ENCODE measurements at places on chromosomes 13 and 19. TPM values are rescaled to one million over a fixed set of nuclear protein-coding genes. Genes with fewer than 3 reads are reported as not detected.
A peak's percentile ranks its signal among the peaks of the same experiment; 100 is the strongest.

DNA sequence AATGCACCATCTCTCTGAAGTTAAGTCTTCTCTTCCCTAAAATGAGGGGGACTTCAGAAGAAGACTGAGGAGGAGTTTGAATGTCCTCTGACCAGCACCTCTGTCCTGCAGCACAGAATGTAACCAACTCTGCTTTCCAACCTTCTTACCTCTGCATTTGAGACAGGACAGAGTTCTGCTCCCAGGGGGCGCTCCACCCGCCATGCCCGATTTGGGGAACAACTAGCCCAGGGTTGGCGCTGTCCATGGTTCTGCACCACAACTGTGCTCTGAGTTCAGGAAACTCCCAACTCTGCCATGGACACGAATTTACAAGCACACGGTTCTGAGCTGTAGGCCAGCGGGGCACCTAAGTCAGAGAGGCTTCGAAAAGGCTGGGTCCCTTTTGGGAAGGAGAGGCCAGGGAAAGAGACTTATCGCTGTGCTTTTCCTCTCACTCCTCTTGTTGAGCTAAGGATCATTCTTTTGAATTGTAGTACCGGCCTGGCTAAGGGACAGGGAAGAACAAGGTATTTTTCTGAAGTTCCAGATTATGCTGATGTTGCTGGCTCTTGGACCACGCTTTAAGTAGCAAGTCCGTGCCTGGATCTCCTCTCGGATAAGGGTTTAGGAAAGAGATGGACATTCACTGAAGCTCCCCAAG is 22.2 kb downstream of the SIGLEC5 start:
- peak; percentile 39 for DNase-seq

DNA sequence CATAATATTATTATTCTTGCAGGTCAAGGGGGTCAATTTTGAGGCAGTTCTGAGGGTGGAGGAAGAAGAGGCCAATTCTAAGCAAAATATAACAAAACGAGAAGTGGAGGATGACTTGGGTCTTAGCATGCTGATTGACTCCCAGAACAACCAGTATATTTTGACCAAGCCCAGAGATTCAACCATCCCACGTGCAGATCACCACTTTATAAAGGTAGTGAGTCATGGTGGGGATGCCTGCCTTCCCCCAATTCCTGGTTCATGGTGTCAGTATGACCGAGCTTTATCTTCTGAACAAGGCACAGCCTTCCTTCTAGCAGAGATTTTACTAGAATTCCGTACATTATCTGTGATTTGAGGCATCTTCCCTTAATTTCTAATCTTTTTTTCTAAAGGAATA is 9.4 kb upstream of the DCUN1D2 start:
- DNase-seq, result peak; percentile 11

The CILP2 gene
- polyA plus RNA-seq, result 0.10 TPM

The C19orf18 gene
- polyA plus RNA-seq, result 0.17 TPM

DNA sequence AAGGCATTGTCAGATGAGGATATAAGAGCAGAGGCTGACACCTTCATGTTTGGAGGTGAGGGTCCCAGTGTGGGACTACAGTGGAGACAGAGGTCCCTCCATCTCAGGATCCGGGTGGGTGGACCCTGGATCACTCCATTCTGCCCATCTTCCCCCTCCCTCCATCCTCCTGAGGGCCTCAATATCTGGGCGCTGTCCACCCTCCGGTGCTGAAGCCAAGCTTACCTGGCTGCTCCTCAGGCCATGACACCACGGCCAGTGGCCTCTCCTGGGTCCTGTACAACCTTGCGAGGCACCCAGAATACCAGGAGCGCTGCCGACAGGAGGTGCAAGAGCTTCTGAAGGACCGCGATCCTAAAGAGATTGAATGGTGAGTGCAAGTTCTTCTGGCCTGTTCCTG is 11.9 kb downstream of the CYP4F12 start:
- no peak for DNase-seq

- no peak for DNase-seq
Measured at GRCh38 chr13:94217370-94217769, 262.1 kb downstream of the DCT start.

DNA sequence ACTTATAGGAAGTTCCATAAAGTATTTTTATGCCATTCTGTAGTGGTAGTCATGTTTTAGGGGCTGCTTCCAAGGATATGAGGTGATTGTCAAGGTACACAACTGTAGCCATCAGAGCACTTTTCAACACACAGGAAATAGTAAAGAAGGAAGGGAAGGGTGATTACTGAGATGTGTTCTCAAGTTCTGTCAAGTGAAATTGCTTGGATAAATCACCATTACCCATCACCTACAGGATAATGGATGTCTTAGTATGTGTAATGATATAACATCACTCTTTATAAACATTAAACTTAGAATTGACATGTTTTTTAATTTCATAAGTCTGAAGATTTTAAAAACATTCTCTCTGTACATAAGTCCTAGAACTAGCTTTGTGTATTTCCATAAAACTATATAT is 487.9 kb downstream of the DCT start:
- DNase-seq, result no peak

DNA sequence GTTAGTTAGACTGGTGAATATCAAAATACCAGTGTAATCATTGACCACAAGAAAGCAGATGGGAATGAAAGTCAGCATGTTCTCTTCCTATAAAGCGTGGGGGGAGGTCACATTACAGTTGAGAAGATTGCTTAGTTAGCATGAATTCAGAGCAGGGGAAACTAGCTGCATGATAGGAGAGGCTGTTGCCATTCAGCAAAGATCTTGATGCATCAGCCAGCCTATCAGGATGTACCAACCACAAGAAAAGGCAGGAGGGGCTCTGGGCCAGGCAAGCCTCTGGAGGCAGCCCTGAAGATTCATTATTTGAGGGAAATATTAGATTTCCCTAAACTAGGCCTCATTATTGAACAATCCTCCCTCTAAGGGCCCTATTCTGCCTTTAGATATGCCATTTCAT is 5.0 kb upstream of the MTMR6 start:
- DNase-seq, result peak; percentile 27

- no peak for DNase-seq
Measured at GRCh38 chr13:77339408-77339807, 12.5 kb upstream of the MYCBP2 start.

The CGB3 gene
- polyA plus RNA-seq, result not detected

The CYP2A7 gene
- not detected for polyA plus RNA-seq

The LHB gene
- polyA plus RNA-seq, result not detected

DNA sequence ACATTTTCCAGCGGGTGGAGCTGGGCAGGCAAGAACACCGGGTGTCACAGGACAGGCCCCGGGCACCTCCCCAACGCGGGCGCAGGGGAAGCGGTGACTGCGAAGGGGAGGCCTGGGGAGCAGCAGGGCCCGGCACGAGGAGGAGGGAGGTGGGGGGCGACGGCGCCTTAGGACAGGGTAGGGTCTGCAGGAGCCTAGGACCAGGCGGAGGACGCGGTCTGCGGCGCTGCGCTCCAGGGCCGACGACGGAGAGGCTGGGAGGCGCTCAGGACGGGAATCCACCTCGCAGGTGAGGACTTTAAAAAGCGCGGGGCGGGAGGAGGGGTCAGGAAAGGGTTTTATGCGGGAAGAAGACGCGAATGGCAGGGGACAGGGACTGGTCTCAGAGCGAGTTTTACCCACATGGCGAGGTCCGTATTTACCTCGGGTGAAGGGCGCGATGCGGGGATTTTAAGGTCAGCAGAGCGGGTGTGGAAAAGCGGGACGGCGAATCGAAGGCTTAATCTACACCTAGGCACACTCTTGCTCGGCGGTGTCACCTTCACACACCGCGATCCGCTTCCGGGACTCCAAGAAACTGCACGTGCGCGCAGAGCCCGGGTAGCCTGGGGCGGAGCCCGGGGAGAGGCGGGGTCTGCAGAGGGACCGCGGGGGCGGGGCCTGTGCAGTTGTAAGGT is 13.5 kb downstream of the ERVV-2 start:
- DNase-seq, result no peak

DNA sequence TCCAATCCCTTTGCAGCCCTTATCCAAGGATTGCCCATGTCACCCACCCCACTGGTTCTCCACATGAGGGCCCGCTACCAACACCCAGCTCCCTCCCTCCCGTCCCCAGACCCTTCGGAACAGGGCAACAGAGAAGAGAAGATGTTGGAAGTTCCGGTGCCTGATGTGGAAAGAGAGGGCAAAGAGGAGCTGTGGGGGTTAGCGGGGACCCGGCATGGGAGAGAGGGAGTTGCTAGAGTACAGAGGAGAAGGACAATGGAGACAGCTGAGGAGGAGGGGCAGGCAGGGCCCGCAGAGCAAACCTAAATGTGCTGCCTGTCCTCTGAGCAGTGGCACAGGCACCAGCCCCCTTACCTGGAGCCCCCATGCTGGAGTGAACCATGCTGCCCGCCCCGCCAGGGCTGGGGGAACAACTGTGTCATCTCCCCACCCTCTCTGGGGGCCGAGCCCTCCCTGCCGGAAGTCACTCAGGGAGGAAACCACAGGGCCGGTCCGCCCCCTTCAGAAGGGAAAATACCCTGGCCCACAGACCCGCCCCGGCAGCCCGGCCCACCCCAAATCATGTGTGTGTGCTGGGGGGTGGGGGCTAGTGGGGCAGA is at the start of gene POU2F2:
Gene POU2F2, minus strand, starts transcription at position 417 of the 599 bp plus-strand sequence. Its CDS starts 35 bp downstream, at position 382.
- DNase-seq, result no peak

The KCNJ14 gene
- 0.15 TPM for polyA plus RNA-seq

The METTL21C gene
- polyA plus RNA-seq, result not detected

GRCh38 chr19:4305257-4305612 is 837 bp downstream of the FSD1 start:
- DNase-seq, result no peak

The FPR1 gene
- 0.14 TPM for polyA plus RNA-seq

DNA sequence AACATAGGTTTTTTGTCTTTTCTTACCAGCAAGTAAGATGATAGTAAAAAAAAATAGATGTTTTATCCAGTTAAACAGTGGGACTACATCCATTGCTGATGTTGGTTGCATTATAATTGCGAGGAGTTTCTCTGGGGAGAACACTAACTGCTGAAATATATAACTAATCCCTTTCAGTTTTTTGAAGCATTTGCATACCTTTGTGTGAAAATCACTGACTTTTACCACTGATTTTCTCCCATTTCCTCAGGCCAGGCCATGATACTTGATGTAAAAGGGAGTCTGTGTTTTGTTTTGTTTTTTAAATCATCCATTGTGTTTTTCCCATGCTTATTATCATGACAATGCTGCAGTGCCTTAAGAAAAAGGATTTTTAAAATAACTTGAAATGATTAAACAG is 699.5 kb downstream of the PCDH9 start:
- no peak for DNase-seq

GRCh38 chr13:93001866-93002461 is 224.6 kb upstream of the GPC6 start:
- peak; percentile 31 for DNase-seq

DNA sequence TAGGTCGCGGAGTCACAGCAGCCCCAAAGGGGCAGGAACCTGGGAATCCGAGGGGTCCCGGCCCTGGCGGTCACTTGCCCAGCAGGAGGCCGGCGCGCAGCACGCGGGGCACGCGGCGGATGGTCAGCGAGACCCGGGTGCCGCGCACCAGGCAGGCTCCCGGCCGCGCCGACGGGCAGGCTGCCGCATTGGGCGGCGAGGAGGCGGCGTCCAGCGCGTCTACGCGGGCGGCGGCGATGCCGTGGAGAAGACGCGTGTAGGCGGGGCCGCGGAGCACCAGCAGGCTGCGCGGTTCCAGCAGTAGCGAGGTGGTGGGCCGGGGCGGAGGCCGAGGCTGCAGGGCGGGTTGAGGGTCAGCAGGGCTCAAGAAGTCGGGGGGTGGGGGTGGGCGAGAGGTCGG is 607 bp upstream of the SYNE4 start:
- peak; percentile 67 for DNase-seq

GRCh38 chr19:31354316-31354715 is 5.1 kb upstream of the TSHZ3 start:
- DNase-seq, result no peak

GRCh38 chr19:47725759-47726401 is 12.7 kb downstream of the EHD2 start:
- DNase-seq, result no peak

The KBTBD7 gene
- 3.5 TPM for polyA plus RNA-seq

The ZNF575 gene
- 0.27 TPM for polyA plus RNA-seq

GRCh38 chr19:46862974-46863632 is 2.3 kb downstream of the ARHGAP35 start:
- DNase-seq, result no peak

The TUBA3C gene
- not detected for polyA plus RNA-seq

DNA sequence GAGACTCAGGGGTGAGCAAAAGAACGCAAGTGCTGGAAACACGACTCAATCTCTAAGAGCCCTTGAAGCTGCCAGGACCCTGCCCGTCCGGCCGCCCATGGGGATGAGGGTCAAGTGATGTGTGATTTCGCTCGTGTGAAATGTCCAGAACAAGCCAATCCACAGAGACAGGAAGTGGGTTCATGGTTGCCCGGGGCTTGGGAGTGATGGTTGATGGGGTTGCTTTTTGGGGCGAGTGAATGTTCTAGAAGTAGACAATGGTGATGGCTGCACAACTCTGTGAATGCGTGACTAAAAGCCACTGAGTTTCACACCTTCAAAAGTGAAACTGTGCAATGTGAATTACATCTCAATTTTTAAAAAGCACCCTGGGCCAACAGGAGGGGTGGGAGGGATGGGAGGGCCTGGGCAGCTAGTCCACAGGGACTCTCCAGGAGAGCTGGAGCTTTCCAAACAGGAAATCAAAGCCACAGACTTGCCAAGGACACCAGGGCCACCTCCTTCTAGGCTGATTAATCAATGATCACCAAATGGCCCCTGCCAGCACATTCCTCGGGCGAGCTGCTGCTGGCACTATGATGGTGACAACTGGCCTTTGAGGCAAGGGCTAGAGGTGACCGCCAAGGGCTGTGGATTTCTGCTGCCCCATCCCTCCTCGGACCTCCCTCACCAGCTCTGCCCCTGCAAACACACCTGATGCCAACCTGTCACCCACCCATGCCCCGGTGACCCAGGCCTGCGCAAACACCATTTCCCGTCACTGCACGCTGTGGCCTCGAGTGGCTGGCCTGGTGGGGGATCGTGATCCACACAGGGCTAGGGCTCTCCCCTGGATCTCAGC is 14.0 kb downstream of the DPP9 start:
- no peak for DNase-seq

- DNase-seq, result peak; percentile 44
Measured at GRCh38 chr19:49421039-49421877, 2.0 kb downstream of the PTH2 start.

The ZNF610 gene
- 3.0 TPM for polyA plus RNA-seq

DNA sequence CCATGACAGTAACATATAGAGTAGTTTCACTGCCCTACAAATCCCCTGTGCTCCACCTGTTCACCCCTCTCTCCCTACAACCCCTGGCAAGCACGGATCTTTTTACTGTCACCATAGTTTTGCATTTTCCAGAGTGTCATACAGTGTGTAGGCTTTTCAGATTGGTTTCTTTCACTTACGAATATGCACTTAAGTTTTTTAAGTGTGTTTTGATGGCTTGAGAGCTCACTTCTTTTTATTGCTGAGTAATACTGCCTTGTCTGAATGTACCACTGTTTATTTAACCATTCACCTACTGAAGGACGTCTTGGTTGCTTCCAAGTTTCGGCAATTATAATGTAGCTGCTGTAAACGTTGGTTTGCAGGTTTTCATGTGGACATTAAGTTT is 175.1 kb downstream of the ITGBL1 start:
- peak; percentile 28 for DNase-seq

DNA sequence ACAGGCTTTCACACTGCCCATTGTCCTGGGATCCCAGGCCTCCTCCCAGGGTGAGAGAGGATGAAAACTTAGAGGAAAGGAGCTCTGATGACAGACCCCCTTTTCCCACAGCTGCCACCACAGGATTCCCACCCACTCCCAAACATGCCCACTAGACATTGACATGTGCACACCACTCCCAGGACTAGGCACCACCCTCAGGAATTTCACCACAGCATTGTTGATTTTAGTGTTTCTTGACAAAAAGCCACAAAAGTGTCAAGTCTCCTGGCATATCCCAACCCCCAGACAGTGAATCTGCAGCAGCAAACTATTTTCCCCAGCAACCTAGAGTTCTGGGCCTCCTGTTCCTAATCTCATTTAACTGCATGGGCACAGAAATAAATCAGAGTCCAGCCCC is 10.1 kb downstream of the ZNF714 start:
- peak; percentile 64 for DNase-seq

The FFAR2 gene
- not detected for polyA plus RNA-seq

Measured in fibroblast of lung (primary cell).